ENCODE measurements at places on chromosomes 7 and 10. TPM values are rescaled to one million over a fixed set of nuclear protein-coding genes. Genes with fewer than 3 reads are reported as not detected.

DNA sequence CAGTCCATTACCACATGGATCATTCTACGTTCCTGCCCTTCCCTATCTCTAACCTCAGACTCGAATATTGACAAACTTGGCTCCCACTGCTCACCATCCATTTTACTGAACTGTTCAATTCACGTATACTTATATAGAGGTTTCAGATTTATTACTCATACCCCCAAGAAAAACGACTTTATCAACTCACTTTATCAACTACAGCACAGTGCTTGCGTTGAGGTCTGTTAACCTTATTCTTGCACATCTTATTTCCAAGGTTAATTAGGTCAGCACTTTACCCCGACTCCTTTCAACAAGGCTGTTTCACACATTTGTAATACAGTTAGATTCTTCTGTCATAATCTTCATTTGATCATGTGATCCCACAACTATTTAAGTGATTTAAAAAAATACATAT, 162.3 kb upstream of the AHR start:
- DNase-seq: no peak

- DNase-seq: no peak
Observed at GRCh38 chr7:131504157-131504899, 52.1 kb downstream of the PODXL start.

- DNase-seq: no peak
Observed at GRCh38 chr7:31373337-31374289, 33.1 kb upstream of the NEUROD6 start.

DNA sequence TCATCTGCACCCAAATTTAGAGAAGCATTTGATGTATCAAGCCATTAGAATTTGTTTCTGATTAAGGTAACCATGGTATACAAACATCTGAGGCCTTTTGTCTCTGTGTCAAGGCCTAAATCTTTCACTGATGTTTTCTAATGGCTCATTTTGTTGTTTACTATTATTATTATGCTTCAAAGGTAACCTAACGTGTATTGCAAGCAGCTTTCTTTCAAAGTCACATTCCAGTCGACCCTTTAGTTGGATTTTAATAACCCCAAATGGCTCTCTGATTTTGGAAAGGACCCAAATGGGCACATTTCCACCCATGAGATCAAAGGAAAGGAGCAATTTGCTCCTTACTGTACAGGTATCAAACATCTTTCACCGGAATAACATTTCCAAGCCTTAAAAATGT, 46.7 kb upstream of the WNT16 start:
- DNase-seq: no peak

GRCh38 chr10:123746061-123746460, 79.9 kb downstream of the GPR26 start:
- DNase-seq: no peak

DNA sequence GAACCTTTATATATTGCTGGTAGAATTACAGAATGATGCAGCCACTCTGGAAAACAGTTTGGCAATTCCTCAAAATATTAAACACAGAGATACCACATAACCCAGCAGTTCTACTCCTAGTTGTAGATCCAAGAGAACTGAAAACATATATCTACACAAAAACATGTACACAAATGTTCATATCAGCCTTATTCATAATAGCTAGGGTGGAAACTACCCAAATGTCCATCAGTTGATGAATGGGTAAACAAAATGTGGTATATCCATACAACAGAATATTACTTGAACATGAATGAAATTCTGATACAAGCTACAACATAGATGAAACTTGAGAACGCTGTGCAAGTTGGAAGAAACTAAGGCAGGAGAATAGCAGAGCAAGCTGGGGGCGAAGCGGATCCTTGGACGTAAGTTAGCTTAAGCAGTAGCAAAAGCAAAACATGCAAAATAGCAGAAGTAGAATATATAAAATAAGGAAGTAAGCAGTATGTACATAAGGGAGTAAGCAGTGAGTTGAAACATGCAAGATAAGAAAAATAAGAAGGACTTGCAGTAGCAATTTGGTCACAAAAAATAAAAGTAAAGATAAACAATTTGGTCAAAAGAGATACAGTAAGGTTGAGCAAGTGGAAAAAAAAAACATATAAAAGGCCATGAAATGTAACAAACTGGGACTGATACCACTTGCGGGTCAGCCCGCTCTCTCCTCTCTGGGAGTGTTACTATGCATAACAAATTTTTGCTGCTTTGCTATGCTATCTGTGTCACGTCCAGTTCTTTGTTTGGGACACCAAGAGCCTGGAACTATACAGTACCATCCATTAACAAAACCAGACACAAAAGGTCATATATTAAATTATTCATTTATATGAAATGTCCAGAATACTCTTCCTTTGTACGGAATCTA, 18.0 kb upstream of the HILPDA start:
- DNase-seq: no peak

DNA sequence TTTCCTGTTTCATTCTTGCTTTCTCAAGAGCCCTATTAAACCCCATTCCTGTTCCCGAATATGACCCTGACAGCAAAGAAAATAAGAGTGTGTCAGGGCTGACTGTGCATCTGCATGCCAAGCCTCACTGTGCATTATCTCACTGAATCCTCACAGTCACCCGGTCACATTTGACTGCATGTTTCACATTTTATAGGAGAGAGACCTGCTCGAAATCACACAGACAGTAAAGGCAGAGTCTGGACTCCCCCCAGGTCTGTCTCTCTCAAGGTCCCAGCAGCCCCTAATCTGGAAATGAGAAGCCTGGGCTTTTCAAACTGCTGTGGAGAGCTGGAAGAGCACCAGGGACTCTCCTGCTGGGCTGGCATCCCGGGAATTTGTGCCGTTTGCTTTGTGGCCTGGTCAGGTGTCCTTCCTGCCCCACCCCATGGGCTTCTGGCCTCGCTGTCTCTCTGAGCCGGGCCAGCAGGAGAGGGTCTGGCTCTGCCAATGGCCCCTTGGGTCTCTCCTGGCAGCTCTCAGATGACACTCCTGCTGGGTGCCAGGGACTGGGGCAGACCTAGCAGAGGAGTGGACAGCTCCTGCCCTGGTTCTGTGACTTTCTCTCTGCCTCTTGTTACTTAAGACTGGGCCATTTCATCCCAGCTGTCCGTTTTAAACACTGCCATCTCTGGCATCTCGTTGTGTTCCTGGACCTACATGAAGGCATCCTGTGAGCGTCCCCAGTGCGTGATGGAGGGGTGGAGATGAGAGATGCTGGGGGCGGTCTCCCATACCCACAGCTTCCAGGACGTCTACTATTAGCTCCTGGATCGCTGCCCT, 173.6 kb downstream of the ARHGAP12 start:
- no peak for DNase-seq

DNA sequence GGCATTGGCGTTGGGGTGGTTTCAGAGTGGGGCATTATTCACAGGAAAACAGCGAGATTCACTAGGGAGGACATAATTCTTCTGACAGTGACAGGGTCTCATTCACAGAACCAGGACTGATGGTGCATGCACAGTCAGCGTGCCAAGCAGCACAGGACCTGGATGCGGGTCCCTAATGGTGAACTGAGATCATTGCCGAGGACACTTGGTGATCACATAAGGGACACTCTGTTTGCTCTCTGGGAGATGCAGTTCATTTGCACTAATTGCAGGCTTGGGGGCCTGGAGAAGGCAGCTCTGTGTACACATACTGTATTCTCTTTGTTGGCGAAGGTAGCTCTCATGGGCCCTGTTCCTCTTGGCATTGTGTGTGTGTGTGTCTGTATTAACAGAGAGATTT, 716.1 kb downstream of the PHTF2 start:
- DNase-seq: no peak

DNA sequence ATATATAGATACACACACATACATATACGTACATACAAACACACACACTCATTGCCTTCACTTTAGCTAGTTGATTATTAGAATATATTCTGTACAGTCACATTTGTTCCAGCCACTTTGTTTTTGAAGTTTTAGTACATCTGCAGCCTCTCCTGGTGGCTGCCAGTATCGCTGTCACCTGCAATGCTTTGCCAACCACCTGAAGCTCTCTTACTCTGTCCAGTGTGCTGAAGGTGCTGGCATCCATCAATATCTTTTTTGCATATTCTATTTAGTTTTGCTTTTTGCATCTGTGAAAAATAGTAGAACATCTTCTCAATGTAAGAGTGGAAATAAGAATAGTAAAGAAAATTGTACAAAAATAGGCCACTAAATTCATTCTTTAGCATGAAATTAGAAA, 388.6 kb downstream of the EXOC4 start:
- no peak for DNase-seq

DNA sequence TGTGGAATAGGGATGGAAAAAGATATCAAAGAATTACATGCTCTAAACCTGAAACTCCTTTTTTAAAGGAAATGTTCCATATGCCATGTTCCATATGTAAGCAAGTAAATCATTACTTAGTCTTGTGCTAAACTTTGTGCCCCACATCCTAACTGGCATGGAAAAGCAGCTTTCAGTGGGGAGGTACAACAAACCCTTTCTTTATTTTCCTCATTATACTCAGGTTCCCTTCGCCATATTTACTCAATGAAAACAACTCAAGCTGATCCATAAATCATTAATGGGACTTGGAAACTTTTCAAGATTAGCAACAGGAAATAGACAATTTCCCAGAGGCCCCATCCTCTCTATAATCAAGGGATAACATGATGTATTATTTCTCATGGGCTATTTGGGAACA, 56.0 kb downstream of the GSAP start:
- DNase-seq: no peak

DNA sequence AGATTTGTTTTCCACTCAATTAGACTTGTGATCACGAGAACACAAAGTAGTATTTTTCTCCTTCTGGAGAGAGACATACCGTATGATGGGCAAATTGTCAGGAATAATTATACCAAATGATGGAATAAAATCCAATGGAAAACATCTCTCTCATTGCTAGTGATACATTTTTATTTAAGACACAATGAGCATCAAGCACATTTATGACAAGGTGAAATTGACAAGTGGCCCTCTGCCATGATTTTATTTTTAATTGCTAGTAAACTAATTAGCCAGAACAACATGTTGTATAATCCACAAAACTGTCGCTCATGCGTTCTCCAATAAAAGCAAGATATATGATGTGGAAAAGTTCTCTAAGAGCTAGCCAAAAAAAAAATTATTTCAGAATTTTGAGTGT, 620.8 kb downstream of the AUTS2 start:
- no peak for DNase-seq

- no peak for DNase-seq
Observed at GRCh38 chr7:37960483-37960882, 40.0 kb downstream of the EPDR1 start.

Gene MPP7
- 28.1 TPM for total RNA-seq

Gene ALOX5
- 3.1 TPM for total RNA-seq

Gene INHBA
- total RNA-seq: 0.14 TPM

Gene WEE2
- total RNA-seq: not detected

Measured in CD4-positive, alpha-beta memory T cell (primary cell).